ENCODE measurements at places on chromosomes 5 and 9.

DNA sequence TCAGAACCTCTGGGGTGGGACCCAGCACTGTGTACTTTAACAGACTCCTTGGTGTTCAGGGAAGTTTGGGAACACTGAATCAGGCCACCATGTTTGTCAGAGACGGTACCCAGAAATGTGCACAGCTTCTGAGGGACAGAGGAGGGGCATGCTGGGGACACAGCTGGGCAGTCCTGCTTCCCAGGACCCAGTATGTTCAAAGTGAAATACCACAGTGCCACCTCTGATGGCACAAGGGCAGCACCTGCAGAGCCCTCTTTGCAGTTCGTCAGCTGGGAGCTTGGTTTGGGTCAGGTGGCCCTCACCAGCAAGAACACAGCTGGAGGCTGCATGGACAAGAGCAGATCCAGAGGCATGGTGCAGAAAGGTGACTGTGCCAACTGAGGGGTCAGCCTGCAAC lies 51.2 kb downstream of the NDST1 start:
- DNase-seq, result no peak

DNA sequence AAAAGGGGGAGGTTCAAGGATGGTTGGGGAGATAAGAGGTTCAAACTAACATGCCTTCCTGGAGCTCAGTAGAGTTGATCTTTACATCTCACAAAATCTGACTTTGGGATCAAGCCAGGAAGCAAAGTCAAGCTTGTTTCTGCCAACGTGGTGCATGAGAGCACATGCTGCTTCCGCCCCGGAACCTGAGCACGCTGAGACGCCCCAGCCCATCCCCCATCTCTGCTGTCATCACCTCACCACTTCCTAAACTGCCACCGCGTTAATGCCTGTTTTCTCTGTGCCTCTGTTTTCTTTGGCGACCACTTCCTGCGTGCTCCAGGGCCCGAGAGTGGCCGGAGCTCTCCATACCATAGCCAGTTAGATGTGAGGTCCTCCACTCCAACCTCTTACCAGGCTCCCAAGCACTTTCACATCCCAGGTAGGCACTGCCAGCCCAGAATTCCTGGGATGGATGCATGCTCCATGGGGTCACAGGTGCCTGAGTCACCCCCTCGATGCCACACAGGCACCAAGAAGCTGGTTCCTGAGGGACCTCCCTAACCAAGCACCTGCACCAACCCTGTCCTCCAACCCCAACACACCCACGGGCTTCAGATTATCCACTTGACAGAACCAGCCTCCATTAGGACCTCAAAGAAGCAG lies 31.2 kb upstream of the AFAP1L1 start:
- peak; percentile 51 for DNase-seq

DNA sequence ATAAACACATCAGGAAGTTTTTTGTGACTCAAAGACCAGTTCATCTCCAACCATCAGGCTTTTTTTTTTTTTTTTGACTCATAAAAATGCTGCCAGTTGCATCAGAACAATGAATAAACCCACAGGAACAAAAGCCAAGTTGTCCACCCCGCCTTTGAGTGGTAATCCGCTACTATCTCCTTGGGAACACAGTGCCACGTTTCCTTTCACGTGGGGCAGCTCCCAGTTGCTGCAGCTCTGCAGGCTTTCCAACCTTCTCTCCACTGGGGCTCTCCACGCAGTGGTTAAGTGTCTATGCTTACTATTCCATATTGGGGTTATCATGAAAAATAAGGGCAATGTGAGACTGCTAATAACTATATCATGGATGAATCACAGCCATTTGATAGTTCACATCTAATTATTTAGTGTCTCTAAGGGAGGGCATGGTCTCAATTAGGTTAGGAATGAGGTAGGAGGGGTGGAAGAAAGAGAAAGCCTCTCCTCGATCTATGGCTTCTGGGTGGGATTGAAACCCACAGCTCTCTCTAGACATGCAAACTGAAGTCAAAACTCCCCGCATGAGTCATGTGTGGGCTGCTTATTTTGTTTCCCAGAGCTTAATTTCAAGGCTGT lies 55.8 kb upstream of the ACTBL2 start:
- no peak for DNase-seq

- DNase-seq, result no peak
Measured at GRCh38 chr9:68711281-68711680, 6.2 kb downstream of the PIP5K1B start.

DNA sequence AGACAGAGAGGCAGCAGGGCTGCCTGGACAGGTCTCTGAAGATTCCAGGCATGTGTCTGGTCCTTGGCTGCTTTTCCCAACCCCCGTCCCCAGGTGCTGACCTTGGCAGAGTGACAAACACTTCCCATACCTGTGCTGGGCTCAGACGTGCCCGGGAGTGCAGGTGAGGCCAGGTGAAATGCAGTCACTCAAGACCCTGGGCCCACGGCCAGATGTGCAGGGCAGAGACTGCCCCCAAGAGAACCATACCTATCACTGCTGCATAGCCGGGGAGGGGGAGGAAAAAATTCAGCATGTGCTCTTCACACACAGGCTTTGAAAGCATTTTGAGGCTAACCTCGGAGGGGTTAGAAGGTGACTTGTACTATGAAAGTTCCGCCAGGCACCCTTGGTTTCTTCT lies 22.6 kb downstream of the CCNJL start:
- no peak for DNase-seq

DNA sequence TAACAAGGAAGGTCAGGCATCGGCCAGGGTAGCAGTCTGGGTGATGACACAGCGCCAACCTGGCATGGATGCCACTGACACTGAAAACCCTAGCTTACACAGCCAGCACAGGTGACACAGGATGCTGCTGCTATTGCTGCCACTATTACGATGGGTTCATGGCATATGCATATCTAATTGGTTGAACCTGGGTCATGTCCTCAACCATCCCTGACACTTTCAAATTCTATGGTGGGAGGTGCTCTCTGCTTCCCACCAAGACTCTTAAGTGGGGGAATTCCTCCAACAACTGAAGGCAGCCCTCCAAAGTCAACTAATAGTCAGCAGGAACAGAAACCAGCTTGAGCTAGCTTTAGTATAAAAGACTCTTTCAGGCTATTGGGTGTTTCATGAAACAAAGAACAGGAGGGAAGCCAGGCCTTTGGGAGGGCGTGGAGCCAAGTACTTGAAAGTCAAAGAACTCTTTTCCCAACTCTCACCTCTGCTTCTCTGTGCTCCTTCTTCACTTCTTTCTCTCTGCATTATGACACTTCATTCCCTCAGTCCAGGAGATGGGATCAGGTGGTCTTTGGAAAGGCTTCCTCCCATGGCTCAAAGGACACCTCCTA lies 21.3 kb downstream of the PTTG1 start:
- no peak for DNase-seq

- DNase-seq, result no peak
Measured at GRCh38 chr5:95927927-95928723, 33.5 kb downstream of the ELL2 start.

DNA sequence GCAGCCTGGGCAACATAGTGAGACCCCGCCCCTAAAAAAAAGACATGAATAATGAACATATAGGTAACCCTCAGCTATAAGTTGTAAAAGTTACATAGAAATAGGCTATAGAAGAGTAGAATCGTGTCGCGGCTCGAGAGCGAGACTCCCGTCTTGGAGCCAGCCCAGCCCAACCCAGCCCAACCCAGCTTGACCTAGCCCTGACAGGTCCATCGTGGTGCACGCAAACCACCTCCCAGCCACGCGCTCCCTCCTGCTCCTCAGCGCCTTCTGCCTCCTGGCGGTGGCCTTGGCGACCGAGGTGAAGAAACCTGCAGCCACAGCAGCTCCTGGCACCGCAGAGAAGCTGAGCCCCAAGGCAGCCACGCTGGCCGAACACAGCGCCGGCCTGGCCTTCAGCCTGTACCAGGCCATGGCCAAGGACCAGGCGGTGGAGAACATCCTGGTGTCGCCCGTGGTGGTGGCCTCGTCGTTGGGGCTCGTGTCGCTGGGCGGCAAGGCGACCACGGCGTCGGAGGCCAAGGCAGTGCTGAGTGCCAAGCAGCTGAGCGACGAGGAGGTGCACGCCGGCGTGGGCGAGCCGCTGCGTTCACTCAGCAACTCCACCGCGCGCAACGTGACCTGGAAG lies 10.8 kb downstream of the KIF24 start:
- no peak for DNase-seq

- no peak for DNase-seq
Measured at GRCh38 chr9:86301686-86302085, 19.3 kb upstream of the ISCA1 start.

DNA sequence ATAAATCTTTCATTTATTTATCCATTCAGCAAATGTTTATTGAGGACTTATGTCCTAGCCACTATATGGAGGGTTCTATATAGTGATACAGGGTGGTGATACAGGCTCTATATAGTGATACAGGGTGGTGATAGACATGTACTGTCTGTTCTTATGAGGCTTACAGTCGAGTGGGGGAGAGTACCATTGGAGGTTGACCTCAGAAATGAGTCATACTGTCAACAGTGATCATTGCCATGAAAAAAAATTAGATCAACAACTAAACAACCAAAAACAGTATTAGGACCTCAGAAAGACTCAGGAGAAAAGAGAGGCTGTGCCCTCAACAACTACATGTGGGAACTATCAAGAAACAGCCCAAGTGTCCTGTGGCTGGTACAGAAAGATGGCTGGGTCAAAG lies 22.0 kb downstream of the PAPPA start:
- DNase-seq, result no peak

- no peak for DNase-seq
Measured at GRCh38 chr5:75656311-75657003, 45.2 kb downstream of the ANKDD1B start.

DNA sequence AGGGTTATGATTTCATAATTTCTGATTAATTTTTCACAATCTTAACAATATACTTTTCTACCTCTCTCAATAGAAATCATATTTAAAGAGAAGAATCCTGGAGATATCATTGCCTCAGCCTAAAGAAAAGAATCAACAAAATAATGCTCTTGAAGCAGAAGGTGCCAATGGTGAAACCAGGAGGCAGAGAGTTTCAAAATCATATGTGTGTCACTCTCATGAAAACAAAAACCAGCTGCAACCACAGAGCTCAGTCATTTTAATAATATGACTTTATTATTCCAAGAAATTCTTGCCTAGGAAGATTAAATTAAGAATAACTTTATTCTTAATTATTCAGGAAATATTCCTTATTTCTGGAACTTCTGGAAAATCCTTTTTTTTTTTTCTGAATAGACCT lies 266.8 kb upstream of the ACTBL2 start:
- DNase-seq, result no peak

DNA sequence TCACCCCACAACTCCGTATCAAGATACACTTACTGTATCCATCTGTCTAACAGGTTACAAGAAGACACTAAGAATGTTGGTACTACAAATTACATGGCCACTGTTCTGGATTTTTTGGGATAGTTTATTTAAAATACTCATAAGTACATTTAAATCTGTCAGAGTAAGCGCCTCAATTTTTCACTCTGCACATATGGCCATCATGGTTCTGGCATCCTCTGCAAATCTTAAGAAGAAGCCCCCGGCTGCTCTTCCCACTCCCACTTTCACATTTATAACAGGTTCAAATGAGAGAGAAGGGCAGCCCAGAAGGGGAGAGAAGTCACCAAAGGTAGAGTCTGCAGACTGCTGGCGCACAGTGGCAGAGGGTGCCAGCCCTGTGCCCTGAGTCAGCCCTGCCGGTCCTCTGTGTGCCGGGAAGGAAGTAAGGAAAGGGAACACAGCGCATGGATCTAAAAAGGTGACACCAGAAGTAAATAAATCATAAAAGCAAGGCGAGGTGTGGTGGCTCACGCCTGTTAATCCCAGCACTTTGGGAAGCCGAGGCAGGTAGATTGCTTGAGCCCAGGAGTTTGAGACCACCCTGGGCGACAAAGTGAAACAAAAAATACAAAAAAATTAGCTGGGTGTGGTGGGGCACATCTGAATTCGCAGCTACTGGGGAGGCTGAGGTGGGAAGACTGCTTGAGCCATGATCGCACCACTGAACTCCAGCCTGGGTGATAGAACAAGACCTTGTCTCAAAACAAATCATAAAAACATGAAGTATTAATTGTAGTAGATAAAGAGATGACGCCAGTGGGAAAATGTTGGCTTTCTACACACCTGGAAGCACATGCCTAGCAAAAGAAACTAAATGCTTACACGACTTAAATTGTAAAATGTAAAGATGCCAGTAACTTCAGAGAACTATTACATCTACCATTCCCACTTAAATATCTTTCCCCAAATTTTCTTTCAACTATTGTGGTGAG lies 30.0 kb downstream of the RNF130 start:
- no peak for DNase-seq

- DNase-seq, result no peak
Measured at GRCh38 chr9:5999443-6000101, 15.9 kb downstream of the RANBP6 start.

GRCh38 chr9:75395336-75395735 lies 307.0 kb downstream of the OSTF1 start:
- DNase-seq, result no peak

- no peak for DNase-seq
Measured at GRCh38 chr5:164392531-164392930, 887.1 kb downstream of the MAT2B start.

GRCh38 chr5:131810510-131811249 lies 13.9 kb upstream of the FNIP1 start:
- no peak for DNase-seq

GRCh38 chr5:150116667-150117400 lies 30.5 kb upstream of the CSF1R start:
- no peak for DNase-seq

- no peak for DNase-seq
Measured at GRCh38 chr5:172123269-172123692, 64.7 kb downstream of the STK10 start.

DNA sequence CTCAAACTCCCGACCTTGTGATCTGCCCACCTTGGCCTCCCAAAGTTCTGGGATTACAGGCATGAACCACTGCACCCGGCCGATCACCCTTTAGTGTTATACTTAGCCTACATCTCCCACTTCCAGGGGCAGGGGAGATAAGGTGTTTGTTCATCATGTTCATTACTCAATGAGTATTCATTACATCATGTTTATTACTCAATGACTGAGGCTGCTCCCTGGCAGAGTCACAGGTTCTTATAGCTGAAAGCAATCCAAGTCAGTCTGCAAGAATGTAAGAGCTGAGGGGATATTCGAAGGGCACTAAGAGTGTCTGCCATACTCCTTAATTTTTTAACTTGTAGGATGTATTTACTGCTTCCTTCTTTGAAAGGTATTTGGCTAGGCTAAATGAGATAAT lies 214.2 kb downstream of the SPATA31D1 start:
- DNase-seq, result no peak

- no peak for DNase-seq
Measured at GRCh38 chr9:87685441-87685840, 40.5 kb upstream of the CTSL start.

DNA sequence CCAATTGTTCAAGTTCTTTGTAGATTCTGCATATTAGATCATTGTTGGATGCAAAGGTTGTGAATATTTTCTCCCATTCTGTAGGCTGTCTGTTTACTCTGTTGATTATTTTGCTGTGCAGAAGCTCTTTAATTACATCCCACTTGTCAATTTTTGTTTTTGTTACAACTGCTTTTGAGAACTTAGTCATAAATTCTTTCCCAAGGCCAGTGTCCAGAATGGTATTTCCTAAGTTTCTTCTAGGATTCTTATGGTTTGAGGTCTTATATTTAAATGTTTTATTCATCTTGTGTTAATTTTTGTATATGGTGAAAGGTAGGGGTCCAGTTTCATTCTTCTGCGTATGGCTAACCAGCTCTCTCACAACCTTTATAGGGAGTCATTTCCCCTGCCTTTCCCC lies 116.5 kb downstream of the CPLANE1 start:
- no peak for DNase-seq

All from activated CD8-positive, alpha-beta memory T cell treated with anti-CD3 and anti-CD28 coated beads for 1 hour (primary cell).